ENCODE measurements at places on chromosomes 1 and 21. TPM values are rescaled to one million over a fixed set of nuclear protein-coding genes. Genes with fewer than 3 reads are reported as not detected.

DNA sequence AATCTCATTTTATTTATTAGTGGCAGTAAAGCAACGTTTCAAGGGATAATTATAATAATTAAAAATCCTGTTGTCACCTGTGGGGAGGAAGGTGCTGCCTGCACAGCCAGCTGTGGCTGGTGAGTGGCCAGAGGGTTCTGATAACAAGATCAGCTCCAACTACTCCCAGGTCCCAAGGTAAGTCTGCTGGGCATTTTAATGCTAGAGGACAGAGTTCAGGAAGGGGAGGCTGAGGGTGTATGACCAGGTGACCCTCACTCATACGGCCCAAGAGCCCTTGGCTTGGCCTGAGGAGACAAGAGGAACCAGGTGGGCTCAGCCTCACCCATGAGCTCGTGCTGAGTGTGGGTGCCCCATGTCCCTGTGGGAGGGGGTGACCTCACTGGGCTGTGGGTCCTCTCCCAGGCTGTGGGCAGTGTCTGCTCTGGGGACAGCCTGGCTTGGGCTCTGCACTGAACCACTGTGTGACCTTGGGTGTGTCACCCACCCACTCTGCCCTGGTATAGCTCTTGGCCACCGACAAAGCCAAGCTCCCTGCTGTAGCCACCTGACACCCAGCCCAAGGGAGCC lies 223.8 kb downstream of the PTPRU start:
- H3K27ac ChIP-seq: no peak overlapping the region
- DNase-seq: no peak
- no peaks in the 10 kb centered on the region for H3K4me1 ChIP-seq
- no peaks in the 10 kb centered on the region for H3K27me3 ChIP-seq

DNA sequence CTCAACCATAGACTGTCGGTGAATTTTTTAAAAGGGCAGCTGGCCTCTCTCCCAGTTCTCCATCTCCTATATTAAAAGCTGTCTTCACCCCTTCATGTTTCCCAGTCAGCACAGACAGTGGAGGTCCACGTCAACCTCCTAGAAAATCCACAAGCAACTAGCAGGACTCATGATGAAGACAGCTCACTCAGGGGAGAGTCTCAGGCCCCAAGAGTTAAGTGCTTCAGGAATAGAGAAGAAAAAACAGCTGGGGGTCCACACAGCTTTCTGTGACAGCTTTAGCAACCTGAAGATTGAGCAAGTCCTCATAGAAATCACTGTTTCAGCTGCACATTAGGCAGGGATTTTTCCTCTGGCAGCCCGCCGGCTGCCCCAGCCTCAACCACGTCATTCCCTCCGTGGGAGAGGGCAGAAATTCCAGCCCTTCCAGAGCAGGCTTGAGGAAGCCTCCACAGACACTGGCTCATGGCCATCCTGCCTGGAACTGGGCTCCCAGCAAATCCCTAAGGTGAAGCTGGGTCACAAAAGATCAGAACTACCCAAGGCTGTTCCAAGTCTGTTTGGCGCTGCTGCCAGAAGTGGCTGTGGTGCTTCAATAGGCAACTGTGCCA lies 15.2 kb downstream of the GPR161 start:
- no peak overlapping the region for H3K27ac ChIP-seq
- no peak for DNase-seq
- H3K36me3 ChIP-seq: no peaks in the 10 kb centered on the region
- no peaks in the 10 kb centered on the region for H3K27me3 ChIP-seq
- H3K4me1 ChIP-seq: no peaks in the 10 kb centered on the region

- no peak overlapping the region for H3K4me3 ChIP-seq
- DNase-seq: no peak
- no peak overlapping the region for H3K27ac ChIP-seq
- H3K27me3 ChIP-seq: no peaks in the 10 kb centered on the region
- H3K36me3 ChIP-seq: no peaks in the 10 kb centered on the region
Observed at GRCh38 chr1:184152434-184152898, 100.9 kb downstream of the TSEN15 start.

GRCh38 chr21:17631195-17631594 lies 18.5 kb upstream of the BTG3 start:
- DNase-seq: no peak
- H3K4me3 ChIP-seq: no peak overlapping the region
- H3K36me3 ChIP-seq: no peaks in the 10 kb centered on the region
- peaks cover 11% of the 10 kb centered on the region for H3K4me1 ChIP-seq

GRCh38 chr1:202615501-202616354 lies 94.5 kb downstream of the SYT2 start:
- H3K27ac ChIP-seq: no peak overlapping the region
- H3K4me3 ChIP-seq: no peak overlapping the region
- H3K36me3 ChIP-seq: no peaks in the 10 kb centered on the region
- no peak for DNase-seq
- H3K4me1 ChIP-seq: no peaks in the 10 kb centered on the region

DNA sequence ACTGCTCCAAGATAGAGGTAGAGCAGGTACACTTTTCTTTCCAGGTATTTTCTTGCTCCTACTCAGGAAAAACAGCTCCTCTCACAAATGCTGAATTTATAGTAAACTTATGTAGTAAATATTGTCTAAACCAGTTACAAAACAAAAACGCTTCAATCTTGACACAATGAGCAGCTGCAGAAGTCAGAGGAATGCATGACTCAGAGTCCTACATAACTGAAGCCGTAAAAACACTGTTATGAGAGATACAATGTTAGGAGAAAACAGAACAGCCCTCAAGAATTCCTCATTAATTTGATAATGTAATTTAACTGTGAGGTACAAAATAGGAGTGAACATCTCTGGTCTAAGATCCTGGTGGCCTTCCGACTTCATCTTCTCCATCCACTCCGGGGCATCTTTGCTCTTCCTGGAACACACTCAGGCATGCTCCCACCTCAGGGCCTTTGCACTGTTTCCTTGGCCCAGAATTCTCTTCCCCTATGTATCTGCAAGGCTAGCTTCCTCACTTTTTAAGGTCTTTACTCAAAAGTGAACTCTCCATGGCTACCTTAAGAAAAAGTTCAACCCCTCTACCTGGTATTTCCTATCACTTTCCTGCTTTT lies 138.5 kb downstream of the SLC45A1 start:
- DNase-seq: peak; percentile 12
- H3K36me3 ChIP-seq: no peaks in the 10 kb centered on the region
- no peak overlapping the region for H3K4me3 ChIP-seq
- H3K27me3 ChIP-seq: no peaks in the 10 kb centered on the region

GRCh38 chr1:146019231-146020057 lies 2.1 kb downstream of the HJV start:
- DNase-seq: no peak
- H3K27me3 ChIP-seq: no peaks in the 10 kb centered on the region
- peaks cover 6% of the 10 kb centered on the region for H3K4me1 ChIP-seq
- H3K27ac ChIP-seq: no peak overlapping the region

- H3K4me1 ChIP-seq: no peaks in the 10 kb centered on the region
- 0 out of 2 replicates have a peak, but pooled peaks cover 3% of the 10 kb centered on the region for H3K27me3 ChIP-seq
- DNase-seq: no peak
- H3K36me3 ChIP-seq: no peaks in the 10 kb centered on the region
Observed at GRCh38 chr1:107670397-107671040, 294.5 kb downstream of the VAV3 start.

- DNase-seq: peak; percentile 60
- no peaks in the 10 kb centered on the region for H3K27me3 ChIP-seq
- H3K4me1 ChIP-seq: peaks cover 22% of the 10 kb centered on the region
- H3K4me3 ChIP-seq: no peak overlapping the region
- H3K36me3 ChIP-seq: no peaks in the 10 kb centered on the region
- H3K27ac ChIP-seq: no peak overlapping the region
Observed at GRCh38 chr1:33660956-33661355, 188.5 kb downstream of the ZSCAN20 start.

GRCh38 chr1:6248932-6249738 lies 5.2 kb downstream of the HES3 start:
- H3K4me3 ChIP-seq: no peak overlapping the region
- no peak for DNase-seq
- no peaks in the 10 kb centered on the region for H3K36me3 ChIP-seq
- H3K27me3 ChIP-seq: no peaks in the 10 kb centered on the region

GRCh38 chr1:156490401-156491032 lies 10.1 kb downstream of the MEF2D start:
- peak; percentile 70 for DNase-seq
- H3K36me3 ChIP-seq: no peaks in the 10 kb centered on the region
- peaks cover 96% of the 10 kb centered on the region for H3K4me1 ChIP-seq
- H3K27ac ChIP-seq: peak overlapping the region; percentile 99
- peak overlapping the region; percentile 60 for H3K4me3 ChIP-seq

DNA sequence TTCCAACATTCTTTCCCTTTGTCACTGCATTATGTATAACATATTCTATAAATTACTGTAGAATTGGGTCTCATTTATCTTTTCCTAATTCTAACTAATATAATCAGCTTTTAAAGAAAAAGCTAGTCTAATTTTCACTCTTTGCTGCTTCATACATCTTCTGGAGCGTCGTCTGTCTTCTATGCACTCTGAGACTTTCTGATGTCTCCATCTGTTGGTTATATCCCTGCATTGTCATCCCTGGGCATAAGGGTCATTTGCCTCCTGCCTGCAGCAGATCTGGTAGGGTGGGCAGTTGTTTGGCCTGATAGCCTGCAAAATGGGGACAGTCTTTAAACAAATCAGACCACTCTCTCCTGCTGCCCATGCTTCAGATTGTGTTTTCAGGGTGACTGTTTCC lies 40.8 kb upstream of the DYNLT5 start:
- no peak overlapping the region for H3K4me3 ChIP-seq
- H3K4me1 ChIP-seq: no peaks in the 10 kb centered on the region
- no peak overlapping the region for H3K27ac ChIP-seq
- no peaks in the 10 kb centered on the region for H3K36me3 ChIP-seq

DNA sequence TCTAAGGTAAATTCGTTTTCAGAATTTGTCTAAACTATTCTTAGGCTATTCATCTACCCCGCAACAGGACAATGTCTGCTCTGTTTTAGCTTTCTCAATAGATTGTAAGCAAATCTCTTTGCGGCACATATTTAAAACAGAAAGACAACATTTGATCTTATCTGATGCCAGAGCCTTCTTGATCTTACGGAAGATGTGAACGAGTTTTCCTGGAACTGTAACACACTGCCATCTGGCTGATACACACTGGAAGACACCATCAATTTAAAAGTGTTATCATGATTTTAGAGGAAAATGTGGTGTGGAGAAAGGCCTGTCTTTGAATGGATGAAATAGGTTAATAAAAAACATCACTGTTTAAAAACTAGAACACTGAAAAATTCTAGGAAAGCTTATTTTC lies 36.1 kb downstream of the COA6 start:
- H3K4me3 ChIP-seq: no peak overlapping the region
- H3K27ac ChIP-seq: no peak overlapping the region
- DNase-seq: no peak
- H3K4me1 ChIP-seq: no peaks in the 10 kb centered on the region

GRCh38 chr1:194081444-194081843 lies 895.0 kb upstream of the B3GALT2 start:
- H3K36me3 ChIP-seq: no peaks in the 10 kb centered on the region
- H3K27me3 ChIP-seq: no peaks in the 10 kb centered on the region
- no peak overlapping the region for H3K4me3 ChIP-seq
- no peak for DNase-seq
- no peaks in the 10 kb centered on the region for H3K4me1 ChIP-seq

GRCh38 chr21:28100366-28100765 lies 892.3 kb downstream of the LTN1 start:
- no peak overlapping the region for H3K27ac ChIP-seq
- no peaks in the 10 kb centered on the region for H3K27me3 ChIP-seq
- no peaks in the 10 kb centered on the region for H3K36me3 ChIP-seq
- no peak for DNase-seq
- H3K4me1 ChIP-seq: no peaks in the 10 kb centered on the region
- no peak overlapping the region for H3K4me3 ChIP-seq

GRCh38 chr1:204483791-204484190 lies 10.8 kb downstream of the PIK3C2B start:
- no peak overlapping the region for H3K27ac ChIP-seq
- H3K27me3 ChIP-seq: no peaks in the 10 kb centered on the region
- H3K4me1 ChIP-seq: peaks cover 18% of the 10 kb centered on the region
- DNase-seq: no peak
- H3K4me3 ChIP-seq: no peak overlapping the region
- no peaks in the 10 kb centered on the region for H3K36me3 ChIP-seq

DNA sequence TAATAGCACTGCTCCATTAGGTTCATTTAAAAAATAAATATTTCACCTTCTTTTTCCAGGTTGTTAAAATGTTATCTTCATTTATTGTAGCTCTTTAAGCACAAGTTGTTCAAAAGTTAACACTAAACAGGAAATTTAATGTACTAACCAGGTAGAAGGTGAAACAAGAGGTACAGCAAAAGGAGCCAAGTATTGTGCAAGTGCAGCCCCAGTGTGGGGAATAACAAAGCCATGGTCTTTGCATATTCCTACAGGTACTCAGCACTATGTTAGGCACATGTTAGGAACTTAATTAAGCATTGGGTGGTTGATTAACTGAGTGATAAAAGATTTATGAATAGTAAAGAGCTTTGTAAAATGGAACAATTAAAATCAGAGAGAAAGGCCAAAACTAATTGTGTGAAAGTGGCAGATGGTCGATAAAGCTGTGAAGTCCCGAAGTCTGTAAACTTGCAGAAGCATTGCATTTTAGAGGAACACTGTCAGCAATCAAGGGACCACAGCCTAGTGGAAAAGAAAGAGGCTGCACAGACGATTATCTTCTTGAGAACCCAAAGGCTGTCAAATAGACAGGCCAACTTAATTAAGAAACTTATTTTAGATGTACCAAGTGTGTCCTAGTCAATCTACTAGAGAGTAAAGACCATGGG lies 185.8 kb downstream of the SLC44A5 start:
- DNase-seq: no peak
- H3K27ac ChIP-seq: no peak overlapping the region
- no peak overlapping the region for H3K4me3 ChIP-seq
- no peaks in the 10 kb centered on the region for H3K4me1 ChIP-seq
- no peaks in the 10 kb centered on the region for H3K27me3 ChIP-seq

GRCh38 chr1:21855257-21856096 lies 43.4 kb downstream of the LDLRAD2 start:
- DNase-seq: no peak
- no peak overlapping the region for H3K4me3 ChIP-seq
- no peaks in the 10 kb centered on the region for H3K36me3 ChIP-seq
- no peaks in the 10 kb centered on the region for H3K27me3 ChIP-seq
- H3K4me1 ChIP-seq: no peaks in the 10 kb centered on the region

GRCh38 chr1:216330262-216330661 lies 93.0 kb downstream of the USH2A start:
- H3K4me1 ChIP-seq: no peaks in the 10 kb centered on the region
- no peak for DNase-seq
- no peaks in the 10 kb centered on the region for H3K27me3 ChIP-seq
- no peaks in the 10 kb centered on the region for H3K36me3 ChIP-seq
- no peak overlapping the region for H3K27ac ChIP-seq

GRCh38 chr1:171258429-171258828 lies 10.1 kb downstream of the FMO1 start:
- DNase-seq: no peak
- H3K4me1 ChIP-seq: no peaks in the 10 kb centered on the region
- no peaks in the 10 kb centered on the region for H3K27me3 ChIP-seq
- H3K36me3 ChIP-seq: no peaks in the 10 kb centered on the region

The FAM3B gene
- not detected for total RNA-seq

The BATF3 gene
- 4.4 TPM for total RNA-seq

The AMPD1 gene
- total RNA-seq: not detected

The PDC gene
- total RNA-seq: not detected
